Thoracic aorta (tissue), 2 donors: ENCODE measurements at places on chromosomes 16 and 17. TPM values are rescaled to one million over a fixed set of nuclear protein-coding genes. Genes with fewer than 3 reads are reported as not detected.

DNA sequence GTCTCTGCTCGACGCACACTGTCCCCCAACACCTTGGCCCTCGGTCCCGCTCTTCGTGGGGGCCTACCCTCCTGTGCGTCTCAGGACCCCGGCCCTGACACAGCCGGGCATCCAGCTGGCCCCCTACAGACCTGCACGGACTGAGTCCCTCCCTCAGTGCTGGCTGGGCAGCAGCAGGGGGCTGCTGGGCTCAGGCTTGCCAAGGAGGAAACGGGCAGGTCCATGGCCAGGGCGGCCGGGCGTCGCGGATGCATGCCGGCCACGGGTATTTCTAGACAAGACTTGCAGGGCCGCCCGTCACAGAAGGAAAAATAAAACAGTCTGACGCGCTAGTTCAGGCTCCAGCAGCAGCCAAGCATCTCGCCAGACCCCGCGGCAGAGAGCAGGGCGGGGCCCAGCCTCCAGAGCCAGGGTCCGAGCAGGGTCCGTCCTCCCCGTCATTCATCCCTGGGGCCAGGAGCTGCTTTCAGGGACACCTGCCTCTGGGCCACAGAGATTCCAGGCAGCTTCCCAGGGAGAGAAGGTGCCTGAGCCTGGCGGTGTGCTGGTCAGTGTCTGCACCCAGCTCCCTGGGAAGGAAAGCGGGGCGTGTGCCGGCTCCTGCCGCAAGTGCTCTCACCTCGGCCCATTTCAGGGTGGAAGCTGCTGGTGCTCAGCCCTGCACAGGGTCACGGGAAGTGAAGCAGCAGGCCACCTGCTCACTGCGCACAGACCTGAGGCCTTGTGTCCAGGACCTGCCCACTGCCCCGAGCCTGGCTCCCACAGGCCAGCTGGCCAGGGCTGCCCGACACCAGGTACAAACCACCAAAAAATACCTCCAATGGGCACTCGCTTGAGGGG is 7.2 kb upstream of the PVALEF start:
- no peak for DNase-seq
- no peak overlapping the region for H3K27ac ChIP-seq

DNA sequence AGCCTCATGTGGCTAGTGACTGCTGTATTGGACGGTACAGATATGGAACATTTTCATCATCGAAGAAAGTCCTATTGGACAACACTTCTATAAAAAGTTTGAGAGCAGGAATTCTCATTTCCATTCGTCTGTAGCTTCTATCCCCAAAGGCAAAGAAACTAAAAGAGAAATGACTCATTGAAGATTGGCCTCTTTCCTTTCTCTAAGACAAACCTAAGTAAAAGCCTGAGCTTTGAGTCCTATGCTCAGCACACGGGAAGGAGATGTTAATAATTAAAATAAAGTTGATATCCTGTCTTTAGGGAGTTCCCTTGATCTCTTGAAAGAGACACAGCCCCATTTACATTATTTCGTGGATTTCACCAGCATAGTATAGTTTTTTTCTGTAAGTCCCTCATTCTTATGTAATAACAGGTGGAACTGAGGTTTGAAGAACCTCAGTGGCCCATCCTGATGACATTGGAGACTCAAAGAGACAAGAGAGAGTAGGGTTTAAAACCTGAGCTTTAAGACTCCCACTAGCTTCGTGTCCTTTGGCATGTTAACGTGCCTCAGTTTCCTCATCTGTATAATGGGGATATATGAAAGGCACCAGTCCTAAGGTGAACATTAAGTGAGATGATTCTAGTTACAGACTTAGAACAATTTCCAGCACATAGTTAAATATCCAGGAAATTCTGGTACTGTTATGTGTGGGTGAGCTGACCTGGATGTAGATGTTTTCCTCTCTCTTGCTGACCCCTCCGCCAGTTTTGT is 174.0 kb downstream of the IRX3 start:
- no peak for DNase-seq
- H3K27me3 ChIP-seq = no peaks in the 10 kb centered on the region
- H3K36me3 ChIP-seq = peaks cover 16% of the 10 kb centered on the region
- no peak overlapping the region for H3K27ac ChIP-seq

DNA sequence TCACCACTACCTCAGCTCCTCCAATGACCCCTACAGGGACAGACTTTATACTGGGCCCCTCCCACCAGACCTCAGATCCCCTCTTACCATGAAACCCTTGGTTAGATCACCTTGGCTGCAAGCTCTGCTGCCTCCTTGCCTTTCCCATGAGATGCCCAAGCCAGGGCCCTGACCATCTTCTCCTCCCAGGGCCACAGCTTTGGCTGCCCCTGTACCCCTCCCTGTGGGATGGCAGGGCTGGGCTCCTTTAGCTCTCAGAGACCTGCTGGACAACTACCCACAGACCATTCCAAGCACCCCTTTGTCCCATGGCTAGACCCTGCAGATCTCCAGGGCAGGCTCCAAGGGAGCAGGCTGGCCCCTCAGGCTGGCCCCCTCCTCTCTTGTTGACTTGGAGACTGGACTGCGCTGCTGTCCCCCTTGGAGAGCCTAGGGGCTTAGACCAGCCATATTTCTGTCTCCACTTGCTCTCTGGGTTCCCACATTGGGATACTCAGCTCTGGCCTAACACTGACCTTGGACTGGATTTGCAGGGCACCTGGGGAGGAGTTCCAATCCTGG is 1692.7 kb downstream of the TP53TG3F start:
- no peaks in the 10 kb centered on the region for H3K27me3 ChIP-seq
- DNase-seq = no peak
- H3K27ac ChIP-seq = no peak overlapping the region
- H3K4me1 ChIP-seq = no peaks in the 10 kb centered on the region
- no peaks in the 10 kb centered on the region for H3K36me3 ChIP-seq

DNA sequence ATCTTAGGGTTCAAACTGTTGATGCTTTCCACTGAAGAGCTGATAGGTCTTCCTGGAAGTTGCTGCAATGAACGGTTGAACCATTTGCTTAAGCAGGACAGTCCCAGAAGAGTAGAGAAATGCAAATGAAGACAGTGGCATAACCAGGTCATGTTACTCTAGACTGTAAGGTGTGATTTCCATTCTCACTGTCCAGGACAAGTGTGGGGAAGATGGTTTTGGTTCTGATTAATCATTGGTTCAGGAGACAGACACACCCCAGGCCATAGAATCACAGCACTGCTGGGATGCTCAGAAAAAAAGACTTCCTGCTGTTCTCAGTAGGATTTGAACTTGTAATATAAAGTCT is 34.8 kb upstream of the XYLT2 start:
- H3K27me3 ChIP-seq = no peaks in the 10 kb centered on the region
- no peak for DNase-seq
- no peaks in the 10 kb centered on the region for H3K4me1 ChIP-seq
- H3K36me3 ChIP-seq = no peaks in the 10 kb centered on the region
- H3K4me3 ChIP-seq = no peak overlapping the region

- peaks cover 16% of the 10 kb centered on the region for H3K36me3 ChIP-seq
- DNase-seq = no peak
- H3K4me3 ChIP-seq = no peak overlapping the region
Observed at GRCh38 chr17:39173526-39174274, 7.7 kb upstream of the ARL5C start.

The ZNF469 gene
- total RNA-seq = 4.5 TPM

DNA sequence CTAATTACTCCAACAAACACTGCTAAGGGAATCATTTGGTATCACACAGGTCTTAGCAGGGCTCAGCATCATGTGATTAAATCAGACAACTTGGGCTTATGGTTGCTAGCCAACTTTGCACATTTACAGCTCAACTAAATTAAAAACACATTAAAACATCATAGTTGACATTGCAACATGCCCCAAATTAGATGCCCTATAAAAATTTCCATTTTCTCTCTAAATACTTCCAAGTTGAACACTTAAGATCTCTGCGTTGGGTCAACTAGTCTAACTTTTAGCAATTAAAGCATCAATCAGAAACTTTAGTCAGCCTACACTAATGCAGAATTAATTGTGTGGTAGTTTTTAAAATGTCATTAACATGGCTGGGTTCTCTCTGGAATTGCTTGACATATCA is 12.1 kb downstream of the DNAJC7 start:
- H3K36me3 ChIP-seq = peaks cover 22% of the 10 kb centered on the region
- H3K27ac ChIP-seq = no peak overlapping the region
- H3K4me3 ChIP-seq = no peak overlapping the region
- no peaks in the 10 kb centered on the region for H3K27me3 ChIP-seq

The PLA2G10 gene
- total RNA-seq = not detected

DNA sequence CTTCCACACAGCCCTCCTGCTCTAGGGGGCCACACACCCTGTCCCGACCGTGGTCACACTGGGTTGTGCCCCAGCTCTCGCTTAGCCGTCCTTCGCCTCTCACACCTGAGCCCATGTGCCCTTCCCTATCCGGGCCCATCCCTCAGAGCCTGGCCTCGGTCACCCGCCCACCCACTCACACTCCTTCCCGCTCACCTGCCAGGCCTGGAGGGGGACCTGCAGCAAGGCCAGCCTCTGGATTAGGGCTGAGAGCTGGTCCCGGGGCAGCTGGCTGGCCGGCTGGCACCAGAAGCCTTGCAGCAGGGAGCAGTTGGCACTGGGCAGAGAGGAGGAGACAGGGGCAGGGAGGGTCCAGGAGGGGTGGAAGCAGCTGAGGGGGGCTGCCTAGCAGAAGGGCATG is 9.7 kb downstream of the RPUSD1 start:
- no peaks in the 10 kb centered on the region for H3K4me1 ChIP-seq
- H3K27ac ChIP-seq = no peak overlapping the region
- no peak overlapping the region for H3K4me3 ChIP-seq
- H3K27me3 ChIP-seq = no peaks in the 10 kb centered on the region
- DNase-seq = no peak

- no peaks in the 10 kb centered on the region for H3K4me1 ChIP-seq
- no peak for DNase-seq
- H3K27ac ChIP-seq = no peak overlapping the region
- peak overlapping the region; percentile 69 for H3K4me3 ChIP-seq
- no peaks in the 10 kb centered on the region for H3K27me3 ChIP-seq
- no peaks in the 10 kb centered on the region for H3K36me3 ChIP-seq
Observed at GRCh38 chr16:80803339-80804055, 901 bp downstream of the CDYL2 start.

The TIMM22 gene
- 13.0 TPM for total RNA-seq
